ENCODE measurements at places on chromosomes 12 and 14.

DNA sequence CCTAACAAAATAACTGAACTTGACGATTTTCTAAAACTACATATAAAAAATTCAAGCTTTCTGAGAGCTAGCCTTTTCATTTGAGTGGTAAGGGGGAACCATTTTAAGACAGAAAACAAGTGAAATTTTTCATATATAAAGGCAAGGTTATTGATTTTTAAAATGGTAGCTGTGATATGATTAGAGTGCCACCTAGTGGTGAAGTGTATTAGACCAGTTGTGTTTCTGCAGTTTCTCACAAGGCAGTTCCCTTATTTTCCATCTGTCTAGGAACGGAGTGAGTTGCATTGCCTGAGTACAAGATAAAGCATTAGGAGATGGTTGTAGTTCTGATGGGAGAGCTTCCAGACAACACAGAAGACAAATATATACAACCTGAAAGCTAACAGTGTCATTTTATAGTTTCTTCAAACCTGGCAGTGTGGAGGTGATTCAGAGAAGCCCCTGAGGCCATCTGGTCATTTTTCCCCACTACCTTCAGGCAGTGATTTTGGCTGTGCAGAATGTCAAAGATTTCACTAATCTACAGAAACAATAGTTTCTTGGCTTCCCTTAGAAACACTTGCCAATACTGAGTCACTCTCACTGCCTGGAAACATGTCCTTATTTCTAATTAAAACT lies 180.8 kb downstream of the C12orf50 start:
- DNase-seq, result no peak

- no peak for DNase-seq
Measured at GRCh38 chr12:46904406-46905238, 78.8 kb upstream of the SLC38A4 start.

GRCh38 chr12:12461923-12462315 lies 100.7 kb downstream of the DUSP16 start:
- no peak for DNase-seq

DNA sequence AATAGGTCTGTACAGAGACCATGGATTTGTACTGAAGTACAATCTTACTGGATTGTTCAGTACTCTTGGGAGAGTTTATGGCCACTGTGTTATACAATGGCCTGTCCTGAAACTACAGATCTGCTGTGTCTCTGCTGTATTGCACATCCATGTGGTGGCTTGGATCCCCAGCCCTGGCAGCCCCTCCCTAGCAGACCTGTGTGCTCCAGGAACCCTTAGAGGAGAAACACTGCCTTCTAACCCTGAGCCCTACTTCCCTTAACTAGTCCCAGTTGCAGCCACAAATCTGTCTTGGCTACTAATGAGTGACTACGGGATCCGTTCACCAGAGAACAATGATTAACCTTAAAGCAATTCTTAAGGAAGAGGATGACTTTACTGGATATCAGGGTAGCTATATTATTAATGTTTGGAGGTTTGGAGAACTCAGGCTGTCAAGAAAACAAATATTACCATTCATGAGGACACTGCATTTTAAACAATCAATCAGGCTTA lies 27.7 kb downstream of the RNF34 start:
- DNase-seq, result no peak

DNA sequence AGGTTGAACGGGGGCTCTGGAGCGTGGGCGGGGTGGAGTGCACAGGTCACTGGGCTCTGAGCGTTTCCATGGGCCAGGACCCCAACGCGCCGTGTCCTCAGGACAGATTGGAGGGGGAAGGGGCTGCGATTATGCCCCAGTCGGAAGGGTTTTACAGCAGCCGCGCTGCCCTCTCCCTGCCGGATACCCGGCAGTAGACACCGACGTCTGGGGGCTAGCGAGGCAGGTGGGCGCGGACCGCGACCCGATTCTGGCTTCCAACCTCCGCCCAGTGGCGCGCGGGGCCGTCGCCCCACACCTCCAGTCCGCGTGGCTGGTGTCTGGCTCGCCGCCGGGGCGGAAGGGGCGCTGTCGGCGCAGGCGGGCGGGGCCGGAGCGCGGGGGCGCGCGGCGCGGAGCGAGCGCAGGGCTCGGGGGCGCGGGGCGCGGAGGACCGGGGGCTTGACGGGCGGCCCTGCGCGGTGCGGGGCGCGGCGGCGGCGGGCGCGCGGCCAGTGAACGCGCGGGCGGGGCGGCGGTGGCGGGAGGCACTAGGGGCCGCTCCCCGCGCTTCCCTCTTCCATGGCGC lies 2.4 kb upstream of the KIF26A start:
- no peak for DNase-seq

DNA sequence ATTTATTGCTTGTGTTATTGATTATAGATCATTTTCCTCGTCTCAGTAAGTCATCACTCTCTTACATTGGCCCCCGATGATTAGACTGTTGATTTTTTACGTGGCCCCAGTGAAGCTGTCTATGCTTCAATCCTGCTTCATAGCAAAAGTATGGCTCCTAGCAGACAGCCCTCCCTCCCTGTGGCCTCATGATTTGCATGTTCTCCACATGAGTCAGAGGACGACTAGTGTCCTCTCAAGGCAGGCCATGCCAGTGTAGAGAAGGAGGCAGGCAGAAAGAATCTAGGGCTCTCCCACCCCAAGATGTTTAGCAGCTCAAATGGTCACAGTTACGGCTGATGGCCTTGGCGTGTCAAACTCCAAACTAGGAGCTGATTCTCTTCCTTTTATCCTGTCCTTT lies 59.6 kb downstream of the FIGNL2 start:
- no peak for DNase-seq

DNA sequence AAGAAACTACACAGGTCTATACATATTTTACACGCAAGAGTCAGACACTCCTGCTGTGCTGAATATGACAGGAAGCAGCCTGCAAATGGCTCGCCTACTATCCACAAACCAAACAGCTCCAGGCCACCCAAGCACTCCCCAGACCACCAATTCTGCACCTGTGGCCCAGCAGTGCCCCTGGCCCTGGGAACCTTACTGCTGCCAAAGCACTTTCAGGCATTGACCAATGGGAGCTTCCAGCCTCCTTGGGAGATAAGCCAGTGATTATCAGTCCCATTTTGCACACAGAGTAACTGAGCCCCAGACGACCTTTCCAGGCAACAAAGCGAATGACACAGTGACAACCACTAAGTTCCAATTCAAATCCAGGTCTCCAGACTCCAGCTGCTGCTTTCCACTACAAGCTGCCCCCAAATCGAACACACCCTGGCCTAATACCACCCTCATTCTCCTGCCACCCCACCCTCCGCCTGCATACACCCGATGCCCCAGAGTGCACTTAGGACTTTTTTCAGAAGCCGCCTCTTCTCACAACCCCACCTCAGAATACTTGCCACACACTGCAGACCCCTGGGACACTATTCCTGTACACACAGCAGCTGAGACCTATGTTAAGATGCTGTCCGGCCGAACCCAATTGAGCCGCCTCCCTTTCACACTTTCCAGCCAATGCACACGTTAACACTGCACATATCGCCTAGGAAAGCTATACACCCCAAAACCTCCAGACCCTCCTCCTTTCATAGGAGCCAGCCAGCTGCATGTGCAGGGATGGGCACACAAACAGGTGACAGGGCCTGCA lies 126.1 kb upstream of the PRMT8 start:
- no peak for DNase-seq

DNA sequence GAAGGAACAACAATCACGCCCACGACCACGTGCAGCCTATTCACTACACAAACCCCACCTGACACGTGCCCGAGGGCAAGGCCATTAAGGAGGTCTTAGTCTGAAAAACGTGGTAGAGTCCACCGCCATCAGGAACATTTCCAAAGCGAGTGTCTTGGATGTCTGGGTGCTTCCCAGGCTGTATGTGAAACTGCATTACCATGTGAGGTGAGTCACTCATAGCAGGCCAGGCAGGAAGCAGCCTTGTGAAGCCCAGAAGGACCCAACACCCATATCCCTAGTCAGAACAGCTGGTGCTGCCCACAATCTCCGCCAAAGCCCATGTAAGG lies 3.3 kb upstream of the KRT79 start:
- DNase-seq, result no peak

DNA sequence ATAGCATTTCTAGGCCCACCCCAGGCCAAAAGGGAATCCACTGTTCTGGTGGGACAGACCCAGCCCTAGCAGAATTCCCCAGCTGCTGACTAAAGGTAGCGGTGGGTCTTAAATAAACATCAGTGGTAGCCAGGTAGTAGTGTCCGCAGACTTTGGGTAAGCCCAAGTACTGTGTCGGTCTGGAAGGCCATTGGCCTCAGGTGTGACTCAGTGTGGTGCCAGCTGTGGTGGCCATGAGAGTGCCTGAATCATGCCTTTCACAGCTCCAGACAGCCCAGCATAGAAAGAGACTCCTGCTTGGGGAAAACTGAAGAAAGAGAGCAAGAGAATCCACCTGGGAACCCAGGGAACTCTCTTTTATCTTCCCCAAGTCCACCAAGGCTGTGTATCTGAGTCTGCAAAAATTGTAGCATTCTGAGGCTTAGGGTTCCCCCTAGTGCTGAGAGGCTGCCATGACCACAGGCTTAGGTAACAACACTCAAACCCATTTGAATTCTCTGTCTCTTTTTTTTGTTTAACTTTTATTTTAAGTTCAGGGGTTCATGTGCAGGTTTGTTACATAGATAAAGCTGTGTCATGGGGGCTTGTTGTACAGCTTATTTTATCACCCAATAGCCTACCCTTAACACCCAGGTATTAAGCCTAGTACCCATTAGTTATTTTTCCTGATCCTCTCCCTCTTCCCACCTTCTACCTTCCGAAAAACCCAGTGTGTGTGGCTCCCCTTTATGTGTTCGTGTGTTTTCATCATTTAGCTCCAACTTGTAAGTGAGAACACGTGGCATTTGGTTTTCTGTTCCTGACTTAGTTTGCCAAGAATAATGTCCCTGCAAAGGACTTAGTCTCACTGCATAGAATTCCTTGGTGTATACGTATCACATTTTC lies 16.7 kb upstream of the CD163L1 start:
- no peak for DNase-seq

DNA sequence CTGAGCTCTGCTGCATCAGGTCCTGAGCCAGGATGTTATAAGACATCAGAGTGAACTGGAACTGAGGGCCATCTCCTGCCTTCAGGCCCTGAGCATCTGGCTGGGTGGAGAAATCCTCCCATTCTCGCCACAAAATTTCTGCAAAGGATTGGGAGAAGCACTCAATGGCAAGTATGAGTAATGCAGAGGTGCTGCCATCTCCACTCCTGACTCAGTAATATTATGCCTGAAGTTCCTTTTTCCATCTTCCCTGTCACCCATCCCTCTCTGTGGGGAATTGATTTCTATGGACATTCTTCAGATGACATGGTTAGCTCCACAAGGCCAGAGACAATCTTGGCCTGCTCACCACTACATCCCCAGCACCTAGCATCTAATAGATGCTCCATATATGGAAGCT lies 4.7 kb downstream of the ANGEL1 start:
- no peak for DNase-seq

GRCh38 chr12:11865824-11866223 lies 204.9 kb upstream of the BCL2L14 start:
- no peak for DNase-seq

- no peak for DNase-seq
Measured at GRCh38 chr12:80233926-80234325, 134.6 kb downstream of the OTOGL start.

DNA sequence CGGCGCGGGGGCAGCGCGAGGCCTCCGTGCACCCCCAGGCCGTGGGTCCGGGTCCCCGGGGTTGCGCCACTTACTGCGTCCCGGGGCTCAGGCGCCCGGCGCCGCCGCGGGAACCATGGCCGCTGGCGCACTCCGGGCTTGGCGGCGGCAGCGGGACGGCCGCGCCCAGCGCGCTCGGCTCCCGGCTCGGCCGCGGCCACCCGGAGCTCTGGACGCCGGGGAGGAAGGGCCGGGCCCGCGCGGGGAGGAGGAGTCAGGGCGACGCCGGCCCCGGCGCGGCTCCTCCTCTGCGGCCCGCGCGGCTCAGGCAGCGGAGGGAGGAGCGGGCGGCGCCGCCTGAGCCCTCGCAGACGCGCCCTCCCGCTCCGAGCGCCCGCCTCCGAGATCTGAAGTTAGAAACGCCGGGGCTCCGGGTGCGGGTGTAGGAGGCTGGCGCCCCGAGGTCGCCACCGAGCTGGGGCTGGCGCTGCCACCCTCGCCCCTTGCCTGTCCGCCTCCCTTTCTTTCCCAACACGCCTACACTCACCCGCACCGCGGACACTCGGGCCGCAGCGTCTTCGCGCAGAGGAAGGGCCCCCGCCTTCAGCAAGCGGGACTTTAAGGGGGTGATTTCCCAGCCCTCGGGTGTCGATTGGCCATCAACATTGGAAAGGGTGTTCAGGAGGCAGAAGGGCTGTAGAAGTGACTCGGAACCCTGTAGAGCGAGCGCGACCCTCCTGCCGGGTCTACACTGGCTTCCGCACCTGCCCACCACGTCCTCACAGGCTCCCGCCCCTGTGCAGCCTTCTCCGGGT lies at the start of gene NIN:
NIN (minus strand) TSS at position 231 of the 794 bp plus-strand sequence. CDS start 9,106 bp downstream, outside the sequence.
- no peak for DNase-seq

DNA sequence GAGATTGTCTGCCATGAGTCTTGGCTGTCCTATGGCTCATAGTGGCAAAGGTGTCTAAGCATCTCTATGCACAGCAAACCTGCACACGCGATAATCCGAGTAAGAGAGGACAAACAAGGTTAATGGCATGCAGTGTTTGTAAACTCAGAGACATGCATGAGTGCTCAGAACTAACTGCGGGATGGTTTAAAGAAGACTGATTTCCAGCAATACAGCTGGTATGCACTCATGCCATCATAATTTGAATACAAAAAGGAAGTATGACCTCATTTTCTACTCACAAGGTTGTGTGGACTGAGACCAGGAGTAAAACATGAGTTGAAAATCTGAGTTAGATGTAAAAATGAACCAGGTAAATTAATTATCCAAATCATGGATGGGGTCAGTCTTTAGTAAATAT lies 16.6 kb upstream of the TCP11L2 start:
- no peak for DNase-seq

- peak; percentile 27 for DNase-seq
Measured at GRCh38 chr12:46071769-46072624, 81.6 kb upstream of the SCAF11 start.

DNA sequence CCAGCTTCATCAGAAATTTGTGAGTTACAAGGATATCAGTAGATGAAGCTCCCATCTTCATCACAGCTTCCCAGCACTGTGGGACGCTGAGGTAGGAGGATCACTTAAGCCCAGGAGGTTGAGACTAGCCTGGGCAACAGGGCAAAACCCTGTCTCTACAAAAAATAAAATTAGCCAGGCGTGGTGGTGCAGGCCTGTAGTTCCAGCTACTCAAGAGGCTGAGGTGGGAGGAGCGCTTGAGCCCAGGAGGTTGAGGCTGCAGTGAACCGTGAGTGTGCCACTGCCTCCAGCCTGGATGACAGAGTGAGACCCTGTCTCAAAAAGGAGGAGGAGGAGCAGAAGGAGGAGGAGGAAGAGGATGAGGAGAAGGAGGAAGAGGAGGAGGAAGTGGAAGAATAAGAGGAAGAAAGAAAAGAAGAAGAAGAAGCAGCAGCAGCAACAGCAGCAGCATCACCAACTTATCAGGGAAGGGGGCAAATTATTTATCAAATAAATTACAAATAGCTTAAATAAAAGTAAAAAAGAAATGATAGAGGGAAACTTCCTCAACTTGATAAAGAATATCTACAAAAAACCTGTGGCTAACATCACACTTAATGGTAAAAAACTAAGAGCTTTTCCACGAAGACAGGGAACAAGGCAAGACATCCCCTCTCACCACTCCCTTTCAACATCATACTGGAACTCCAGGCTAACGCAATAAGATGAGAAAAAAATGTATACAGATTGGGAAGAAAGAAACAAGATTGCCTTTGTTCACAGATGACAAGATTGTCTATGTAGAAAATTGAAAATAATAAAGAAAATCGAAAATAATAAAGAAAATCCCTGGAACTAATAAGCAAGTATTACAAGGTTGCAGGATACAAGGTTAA lies 69.6 kb downstream of the NINJ2 start:
- no peak for DNase-seq
